Right ventricle myocardium inferior (tissue), 1 donor: ENCODE measurements at places on chromosomes 1 and 21.

DNA sequence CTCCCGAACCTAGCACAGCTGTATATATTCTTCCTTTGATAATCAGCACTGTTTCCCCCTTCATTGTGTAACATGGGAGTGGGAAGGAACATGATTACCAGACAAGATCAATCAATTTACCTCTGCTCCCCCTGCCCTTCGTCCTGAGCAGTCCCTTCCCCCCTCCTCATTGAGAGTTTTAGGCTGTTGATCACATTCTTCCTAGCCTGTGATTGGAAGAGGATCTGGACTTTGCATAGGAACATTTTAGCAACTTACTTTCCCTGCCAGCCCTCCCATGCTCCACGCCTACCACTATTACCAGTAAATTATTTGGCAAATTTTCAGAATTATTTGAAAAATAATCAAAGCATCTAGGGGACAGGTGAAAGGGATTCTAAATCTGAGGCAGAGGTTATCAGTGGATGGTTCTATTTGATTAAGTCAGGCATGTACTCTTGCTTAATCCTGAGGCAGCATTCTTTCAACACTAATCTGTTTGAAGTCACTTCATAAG lies 62.7 kb upstream of the ABCD3 start:
- DNase-seq = no peak

DNA sequence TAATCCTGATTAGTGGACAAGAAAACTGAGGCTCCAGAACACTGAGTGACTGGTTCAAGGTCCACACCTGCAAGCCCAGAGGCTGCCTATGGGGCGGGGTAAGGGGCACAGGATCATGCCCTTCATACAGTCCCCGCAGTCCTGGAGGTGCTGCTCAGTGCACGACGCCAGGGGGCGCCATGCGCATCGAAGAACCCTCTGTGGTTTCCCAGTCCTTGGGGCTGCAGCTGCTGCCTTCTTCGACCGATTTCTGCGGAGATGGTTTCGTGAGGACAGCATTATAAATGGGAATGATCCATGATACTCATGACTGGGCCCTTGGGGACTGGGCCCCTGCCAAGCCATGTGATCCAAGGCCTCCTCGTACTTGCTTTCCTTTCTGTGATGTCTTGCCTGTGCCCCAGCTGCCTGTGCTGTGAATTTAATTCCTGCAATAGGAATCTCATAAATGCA lies 37.1 kb upstream of the ARHGEF10L start:
- DNase-seq = peak; percentile 92

DNA sequence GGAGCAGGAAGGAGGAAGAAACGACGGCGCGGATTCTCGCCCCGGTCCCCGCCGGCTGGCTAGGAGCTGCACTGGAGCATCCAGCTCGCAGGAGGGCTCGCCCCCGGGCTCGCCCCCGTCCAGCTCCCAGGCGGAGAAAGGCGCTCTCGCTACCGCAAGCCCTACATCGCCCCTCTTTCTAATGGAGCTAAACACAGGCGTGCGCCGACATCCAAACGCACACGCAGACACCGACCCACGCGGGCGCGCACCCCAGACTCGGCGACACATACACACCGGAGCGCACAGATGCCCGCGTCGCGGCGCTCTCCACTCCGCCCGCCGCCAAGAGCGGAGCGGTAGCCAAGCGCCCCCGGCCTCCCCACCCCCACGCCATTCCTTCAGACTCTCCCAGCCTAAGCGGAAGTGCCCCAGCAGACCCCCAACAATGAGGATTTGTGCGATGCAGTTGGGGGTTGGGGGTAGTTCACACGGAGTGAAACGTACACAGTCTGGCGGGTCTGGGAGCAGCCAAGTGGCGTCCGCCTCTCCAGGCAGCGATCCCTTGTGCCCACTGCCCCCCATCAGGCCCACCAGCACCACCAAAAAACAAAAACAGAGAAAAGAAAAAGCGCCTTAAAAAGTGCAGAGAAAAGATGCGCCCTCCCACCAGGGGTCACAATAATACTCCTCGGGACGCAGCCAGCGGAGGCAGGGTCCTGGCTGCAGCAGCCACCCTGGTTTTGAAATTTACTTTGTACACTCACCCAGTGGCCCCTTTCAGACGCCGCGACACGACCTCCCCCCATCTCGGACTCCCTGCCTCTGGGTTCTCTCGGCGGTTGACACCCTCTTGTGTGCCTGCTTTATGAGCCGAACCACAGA lies 1.4 kb downstream of the DAB1 start:
- no peak for DNase-seq

DNA sequence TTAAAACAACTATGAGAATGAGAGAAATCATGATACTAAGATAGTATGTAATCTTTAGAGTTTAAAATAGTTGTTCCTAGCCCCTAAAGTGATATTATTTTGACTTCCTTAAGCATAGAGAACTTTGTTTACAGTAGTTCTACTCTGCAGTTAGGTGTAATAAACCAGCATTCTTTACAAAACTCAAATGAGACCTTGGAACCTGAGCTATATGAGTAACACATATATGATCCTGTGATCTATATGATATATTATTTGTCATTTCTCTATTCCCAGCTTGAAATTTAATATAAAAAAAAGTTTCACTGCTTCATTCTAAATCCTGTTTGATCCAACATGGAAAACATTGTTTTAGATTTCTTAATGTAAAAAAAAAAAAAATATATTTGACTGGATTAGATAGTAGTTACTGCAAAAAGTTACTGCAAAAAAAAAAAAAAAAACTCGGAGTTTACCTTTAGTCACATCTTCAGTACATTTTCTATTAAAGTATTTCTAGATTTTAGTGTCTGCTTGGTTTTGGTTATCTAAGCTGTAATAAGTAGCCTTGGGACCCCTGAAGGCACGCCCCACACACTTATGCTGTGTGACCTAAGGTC lies 463.8 kb downstream of the USP25 start:
- DNase-seq = no peak

DNA sequence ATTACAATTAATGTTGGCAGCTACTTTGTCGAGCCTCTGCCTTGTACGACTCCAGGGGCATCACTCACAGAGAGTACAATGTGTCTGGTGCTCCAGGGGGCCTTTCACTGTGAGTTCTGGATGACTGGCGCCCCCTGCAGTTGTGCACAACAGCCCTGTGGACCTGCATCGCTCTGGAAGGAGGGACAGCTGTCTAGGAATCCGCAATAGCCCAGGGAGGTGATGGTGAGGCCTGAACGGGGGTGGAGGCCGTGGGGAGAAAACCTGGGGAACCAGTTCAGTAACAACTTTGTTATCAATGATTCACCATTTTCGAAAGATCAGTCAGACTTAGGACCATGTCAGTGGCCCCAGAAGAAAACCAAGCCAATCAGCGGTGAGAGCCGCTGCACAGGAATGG lies 189.1 kb downstream of the KAZN start:
- DNase-seq = no peak

DNA sequence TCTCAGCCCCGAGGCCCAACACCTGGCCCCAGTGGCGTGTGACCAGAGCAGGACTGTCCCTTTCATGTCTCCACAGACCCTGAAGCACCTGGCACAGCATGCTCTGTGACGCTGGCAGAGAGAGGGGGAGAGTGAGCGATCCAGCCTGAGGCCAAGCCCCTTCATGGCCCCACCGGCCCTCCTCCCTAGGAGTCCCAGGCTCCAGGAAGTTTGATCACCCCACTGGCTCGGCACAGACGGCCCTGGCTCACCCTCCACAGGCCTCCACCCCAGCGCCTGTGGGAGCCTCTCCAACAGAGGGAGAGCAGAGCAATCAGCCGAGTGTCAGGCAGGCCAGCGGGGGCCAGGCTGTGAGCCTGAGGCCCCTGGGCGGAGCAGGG lies 11.0 kb downstream of the SH3BGRL3 start:
- DNase-seq = no peak

DNA sequence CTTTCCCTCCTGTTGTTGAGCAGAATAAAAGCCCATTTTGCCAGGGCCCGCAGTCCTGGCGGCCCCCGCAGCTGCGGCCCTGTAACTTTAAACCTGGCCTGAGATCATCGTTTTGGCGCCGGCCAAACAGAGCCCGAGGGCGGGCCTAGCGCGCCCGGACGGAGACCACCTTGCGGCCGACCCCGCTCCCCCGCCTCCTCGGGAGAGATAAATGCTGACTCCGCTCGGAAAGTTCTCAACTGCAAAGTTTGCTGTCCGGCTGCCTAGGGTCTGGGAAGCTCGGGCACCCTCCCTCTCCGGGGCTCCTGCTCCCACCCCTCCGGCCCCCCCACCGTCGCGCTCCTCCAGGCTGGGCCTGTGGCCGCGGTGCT lies at the start of gene PDPN:
TSS of gene PDPN (plus strand) at position 238 of the 371 bp plus-strand sequence. CDS start 202 bp downstream, outside the sequence.
- DNase-seq = no peak

DNA sequence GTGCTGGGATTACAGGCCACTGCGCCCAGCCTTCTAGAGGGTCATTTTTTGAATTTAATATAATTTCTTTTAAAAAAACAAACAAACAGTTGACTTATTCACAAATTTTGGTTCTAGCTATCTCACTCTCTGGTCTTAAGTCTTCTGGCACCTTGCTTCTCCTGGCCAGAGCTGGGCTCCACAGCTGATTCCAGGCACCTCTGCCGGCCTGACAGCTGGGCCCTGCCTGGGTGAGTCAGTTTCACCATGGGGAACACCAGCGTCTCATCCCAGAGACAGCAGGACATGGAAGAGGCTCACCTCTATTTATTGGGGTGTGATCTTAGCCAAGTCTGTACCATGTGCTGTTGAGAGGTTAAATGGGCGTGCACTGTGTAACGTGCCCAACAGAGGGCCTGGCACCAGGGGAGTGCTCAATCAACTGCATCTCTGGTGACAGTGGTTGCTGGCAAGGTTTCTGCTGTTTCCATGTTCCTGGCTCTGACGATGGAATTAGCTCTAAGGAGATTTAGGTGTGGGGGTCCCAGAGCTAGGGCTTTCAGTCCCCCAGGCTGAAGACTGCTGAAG lies 956 bp downstream of the CPLANE2 start:
- DNase-seq = no peak

DNA sequence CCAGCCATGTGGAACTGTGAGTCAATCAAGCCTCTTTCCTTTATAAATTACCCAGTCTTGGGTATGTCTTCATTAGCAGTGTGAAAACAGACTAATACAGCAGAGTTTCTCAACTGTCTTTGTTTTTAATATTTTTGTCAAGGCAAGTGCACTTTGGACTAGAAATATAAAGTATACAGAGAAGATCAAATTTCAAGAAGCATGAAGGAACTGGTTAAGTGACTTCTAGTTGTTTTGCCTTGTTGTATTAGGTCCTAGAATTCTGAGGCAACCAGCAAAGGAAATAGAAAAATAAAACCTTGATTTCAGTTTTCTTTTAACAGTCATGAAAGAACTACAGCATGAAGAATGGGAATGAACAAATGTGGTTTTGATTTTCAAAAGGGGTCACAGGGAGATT lies 131.1 kb upstream of the PTGFR start:
- DNase-seq = no peak

DNA sequence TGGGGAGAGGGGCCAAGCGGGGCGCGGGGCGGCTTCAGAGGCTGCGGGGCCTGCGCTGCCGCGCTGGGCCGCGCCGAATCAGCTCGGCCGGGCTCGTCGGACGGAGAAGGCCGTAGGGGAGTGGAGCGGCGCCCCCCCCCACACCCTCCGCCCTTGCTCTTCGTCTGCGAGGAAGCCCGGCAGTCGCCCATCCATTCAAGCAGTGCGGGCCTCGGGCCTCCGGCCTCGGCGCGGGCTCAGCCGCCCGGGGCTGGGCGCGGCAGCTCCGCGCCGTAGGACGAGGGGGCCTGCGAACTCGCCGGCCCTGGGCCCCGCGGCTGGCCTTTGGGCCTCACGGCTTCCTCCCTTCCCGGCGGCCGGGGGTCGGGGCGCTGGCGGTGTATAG lies 564 bp downstream of the CTPS1 start:
- no peak for DNase-seq

DNA sequence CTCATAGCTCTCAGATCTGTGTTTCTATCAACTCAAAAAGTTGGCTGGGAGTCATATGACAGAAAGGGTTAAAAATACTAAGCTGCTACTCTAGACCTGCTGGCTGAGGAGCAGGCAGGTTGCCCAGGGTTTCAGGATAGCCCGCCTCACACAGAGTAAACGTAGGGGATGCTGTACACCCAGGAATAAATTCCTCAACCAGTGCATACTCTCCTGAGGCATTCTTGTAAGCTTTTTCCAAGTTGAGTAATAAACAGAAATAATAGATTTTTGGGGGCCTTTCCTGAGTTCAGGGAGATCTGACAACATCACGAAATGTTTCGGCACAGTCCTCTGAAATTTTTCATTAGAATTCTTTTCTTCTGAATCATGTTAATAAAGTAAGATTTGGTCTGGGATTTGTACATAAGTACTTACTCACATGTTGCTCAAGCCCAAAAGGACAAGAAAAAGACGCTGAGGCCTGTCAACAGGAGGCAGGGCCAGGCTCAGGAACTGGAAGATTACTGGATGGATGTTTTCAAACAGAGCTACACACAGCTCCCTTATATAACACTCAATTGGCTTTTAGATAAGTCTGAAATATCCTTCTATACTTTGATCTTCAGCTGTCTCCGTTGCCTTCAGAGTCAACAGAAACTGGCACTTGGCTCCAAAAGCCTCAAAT lies 41.0 kb downstream of the TGFBR3 start:
- no peak for DNase-seq

- DNase-seq = no peak
These were observed 95.0 kb downstream of the TEX35 start for GRCh38 chr1:178607718-178608408.
